Activated T-helper 1 cell treated with anti-CD3 and anti-CD28 coated beads, Interleukin-12 subunit alpha, Interleukin-12 subunit beta, Interleukin-2, Interleukin-4 antibody, amounts not matched to agents 30 ng/mL and 10 ng/mL and 1 ng/mL, durations not matched to agents 14 hours and 24 hours and 36 hours (primary cell): ENCODE measurements at places on chromosomes 3 and 15. TPM values are rescaled to one million over a fixed set of nuclear protein-coding genes. Genes with fewer than 3 reads are reported as not detected.

SNTN gene
- not detected in 2 replicates for total RNA-seq

IL5RA gene
- total RNA-seq = 0.12 TPM in 1 of 2 replicates, not detected in the other

CHSY1 gene
- total RNA-seq = 76.3 and 78.0 TPM in 2 replicates

COL6A6 gene
- not detected in 2 replicates for total RNA-seq

- H3K27me3 ChIP-seq = peaks cover 18% of the 10 kb centered on the region
- no peaks in the 10 kb centered on the region for H3K4me1 ChIP-seq
- no peak overlapping the region for H3K4me3 ChIP-seq
Observed at GRCh38 chr15:89822026-89822425, 7.4 kb upstream of the ANPEP start.

DNA sequence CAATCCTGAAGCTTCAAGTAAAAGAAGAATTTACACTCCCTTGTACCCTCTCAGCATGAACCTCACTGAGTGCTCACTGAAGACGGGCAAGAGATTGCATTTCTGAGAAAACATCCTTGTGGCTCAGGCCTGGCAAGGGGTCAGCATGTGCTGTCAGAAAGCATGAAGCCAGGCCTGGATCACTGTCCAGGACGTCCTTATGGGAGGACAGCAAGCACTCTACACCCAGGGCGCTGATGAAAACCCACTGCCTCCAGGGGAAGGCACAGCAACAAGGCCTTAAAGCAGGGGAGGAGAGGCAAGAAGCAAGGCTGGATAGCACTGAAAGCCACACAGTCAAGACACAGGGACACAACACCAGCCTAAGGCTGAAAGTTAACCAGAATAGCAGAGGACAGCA is 315.4 kb downstream of the OCA2 start:
- H3K27ac ChIP-seq = no peak overlapping the region
- H3K4me3 ChIP-seq = no peak overlapping the region
- H3K36me3 ChIP-seq = no peaks in the 10 kb centered on the region

GRCh38 chr3:13876451-13877100 is 3.3 kb downstream of the WNT7A start:
- no peaks in the 10 kb centered on the region for H3K36me3 ChIP-seq
- H3K4me1 ChIP-seq = no peaks in the 10 kb centered on the region
- H3K4me3 ChIP-seq = no peak overlapping the region
- DNase-seq = no peak

DNA sequence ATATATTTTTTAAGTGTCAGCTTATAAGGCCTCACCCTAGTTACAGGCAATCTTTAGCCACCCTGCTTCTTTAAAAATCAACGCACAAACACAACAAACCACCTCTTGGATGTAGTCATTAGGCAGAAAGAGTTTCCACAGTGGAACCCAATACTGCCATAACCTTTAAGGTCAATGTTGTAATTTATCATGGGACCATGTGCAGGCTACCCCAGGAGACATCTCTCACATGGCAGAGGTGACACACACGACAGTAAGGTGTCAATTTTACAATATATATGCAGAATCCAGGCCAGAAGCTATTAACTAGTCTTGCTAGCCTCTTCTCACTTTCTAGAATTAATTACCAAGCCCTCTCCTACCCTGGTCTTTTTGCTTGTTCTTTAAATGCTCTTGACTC is 336.5 kb downstream of the MAGI1 start:
- no peak overlapping the region for H3K27ac ChIP-seq
- no peaks in the 10 kb centered on the region for H3K36me3 ChIP-seq
- no peak for DNase-seq
- no peak overlapping the region for H3K4me3 ChIP-seq
- no peaks in the 10 kb centered on the region for H3K4me1 ChIP-seq

DNA sequence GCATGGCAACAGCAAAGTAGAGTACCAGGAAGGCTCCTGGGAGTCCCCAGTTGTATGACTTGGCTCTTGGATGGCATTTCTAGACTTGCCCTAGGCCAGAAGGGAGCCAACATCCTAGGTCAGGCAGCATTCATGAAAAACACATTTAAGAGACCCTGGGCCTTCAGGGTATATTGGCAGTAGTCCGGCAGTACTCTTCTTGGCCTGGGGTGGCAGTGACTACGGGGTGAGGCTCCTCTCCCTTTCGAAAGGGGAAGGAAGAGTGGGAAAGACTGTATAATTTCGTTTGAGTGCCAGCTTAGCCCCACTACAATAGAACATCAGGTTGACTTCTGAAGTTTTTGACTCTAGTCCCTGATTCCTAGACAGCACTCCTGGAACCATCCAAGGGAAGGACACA is 136.4 kb downstream of the ZIC4 start:
- H3K36me3 ChIP-seq = no peaks in the 10 kb centered on the region
- DNase-seq = no peak
- H3K4me1 ChIP-seq = no peaks in the 10 kb centered on the region
- no peak overlapping the region for H3K27ac ChIP-seq

DNA sequence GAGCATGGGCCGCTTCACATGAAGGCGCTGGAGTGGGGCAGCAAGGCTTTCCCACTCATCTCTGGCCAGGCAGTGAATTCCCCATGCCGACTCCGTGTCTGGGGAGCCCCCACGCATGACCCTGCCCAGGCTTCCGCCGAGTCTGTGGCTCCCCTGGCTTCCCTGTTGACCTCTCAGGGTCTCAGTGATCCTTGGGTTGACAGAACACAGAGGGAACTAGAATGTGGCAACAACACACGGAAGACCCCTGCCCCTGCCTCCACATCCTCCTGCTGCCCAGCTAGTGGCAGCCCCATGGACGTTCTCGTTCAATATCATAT is 61.3 kb downstream of the ATP2B2 start:
- H3K27ac ChIP-seq = no peak overlapping the region
- no peaks in the 10 kb centered on the region for H3K36me3 ChIP-seq
- H3K4me3 ChIP-seq = no peak overlapping the region
- peaks cover 4% of the 10 kb centered on the region for H3K27me3 ChIP-seq
- DNase-seq = no peak
- H3K4me1 ChIP-seq = peaks cover 6% of the 10 kb centered on the region

GRCh38 chr15:88658972-88659931 is 20.4 kb downstream of the ISG20 start:
- no peak overlapping the region for H3K27ac ChIP-seq
- no peaks in the 10 kb centered on the region for H3K27me3 ChIP-seq
- no peak for DNase-seq
- no peak overlapping the region for H3K4me3 ChIP-seq
- H3K4me1 ChIP-seq = peaks cover 3% of the 10 kb centered on the region
- peaks cover 3% of the 10 kb centered on the region for H3K36me3 ChIP-seq

- no peak for DNase-seq
- H3K4me3 ChIP-seq = peak overlapping the region; percentile 43
- H3K27ac ChIP-seq = peak overlapping the region; percentile 59
- H3K36me3 ChIP-seq = peaks cover 22% of the 10 kb centered on the region
- peaks cover 70% of the 10 kb centered on the region for H3K4me1 ChIP-seq
- no peaks in the 10 kb centered on the region for H3K27me3 ChIP-seq
Observed at GRCh38 chr15:56208185-56208584, 35.5 kb downstream of the RFX7 start.

- DNase-seq = no peak
- H3K27me3 ChIP-seq = peaks cover 2% of the 10 kb centered on the region
- no peak overlapping the region for H3K27ac ChIP-seq
- no peaks in the 10 kb centered on the region for H3K36me3 ChIP-seq
Observed at GRCh38 chr3:152069871-152070270, 196.4 kb downstream of the SUCNR1 start.

- no peak overlapping the region for H3K4me3 ChIP-seq
- DNase-seq = no peak
- peak overlapping the region; percentile 79 for H3K27ac ChIP-seq
- peaks cover 7% of the 10 kb centered on the region for H3K36me3 ChIP-seq
- H3K27me3 ChIP-seq = peaks cover 75% of the 10 kb centered on the region
Observed at GRCh38 chr15:67821784-67822440, 3.4 kb upstream of the SKOR1 start.

DNA sequence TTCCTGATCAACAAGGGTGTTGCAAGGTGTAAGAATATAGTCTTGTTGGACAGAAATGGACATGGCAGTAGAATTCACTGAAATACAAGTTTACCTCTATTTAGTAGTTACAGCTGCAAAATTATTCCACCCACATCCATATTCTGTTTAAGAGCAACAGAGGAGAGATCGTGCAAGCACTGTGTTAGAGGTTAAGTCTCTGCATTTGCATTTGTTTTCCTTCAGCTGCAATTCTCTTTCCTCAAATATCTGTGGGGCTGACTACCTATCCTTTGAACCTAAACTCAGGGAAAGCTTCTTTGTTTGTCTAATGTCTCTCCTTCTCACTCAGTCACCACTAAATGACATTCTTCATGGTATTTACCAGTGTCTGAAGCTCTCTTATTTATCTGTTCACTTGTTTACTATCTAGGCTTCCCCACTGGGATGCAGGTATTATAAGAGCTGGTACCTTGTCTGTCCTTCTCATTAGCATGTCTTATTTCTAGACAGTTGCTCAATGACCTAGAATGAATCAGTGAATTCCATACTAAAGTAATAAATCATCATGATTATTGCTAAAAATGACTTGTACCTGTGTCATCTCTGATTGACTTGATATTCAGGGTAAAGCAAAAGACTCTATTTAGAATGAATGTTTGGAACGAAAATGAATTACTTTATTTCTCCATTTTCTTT is 175.3 kb upstream of the FEZF2 start:
- DNase-seq = no peak
- no peak overlapping the region for H3K27ac ChIP-seq
- no peak overlapping the region for H3K4me3 ChIP-seq
- H3K27me3 ChIP-seq = peaks cover 3% of the 10 kb centered on the region
- no peaks in the 10 kb centered on the region for H3K36me3 ChIP-seq

GRCh38 chr3:169759256-169759655 is 5.6 kb downstream of the TERC start:
- H3K36me3 ChIP-seq = no peaks in the 10 kb centered on the region
- no peak for DNase-seq
- peaks cover 11% of the 10 kb centered on the region for H3K27me3 ChIP-seq
- peak overlapping the region; percentile 2 for H3K4me3 ChIP-seq
- peak overlapping the region; percentile 38 for H3K27ac ChIP-seq
- peaks cover 23% of the 10 kb centered on the region for H3K4me1 ChIP-seq

DNA sequence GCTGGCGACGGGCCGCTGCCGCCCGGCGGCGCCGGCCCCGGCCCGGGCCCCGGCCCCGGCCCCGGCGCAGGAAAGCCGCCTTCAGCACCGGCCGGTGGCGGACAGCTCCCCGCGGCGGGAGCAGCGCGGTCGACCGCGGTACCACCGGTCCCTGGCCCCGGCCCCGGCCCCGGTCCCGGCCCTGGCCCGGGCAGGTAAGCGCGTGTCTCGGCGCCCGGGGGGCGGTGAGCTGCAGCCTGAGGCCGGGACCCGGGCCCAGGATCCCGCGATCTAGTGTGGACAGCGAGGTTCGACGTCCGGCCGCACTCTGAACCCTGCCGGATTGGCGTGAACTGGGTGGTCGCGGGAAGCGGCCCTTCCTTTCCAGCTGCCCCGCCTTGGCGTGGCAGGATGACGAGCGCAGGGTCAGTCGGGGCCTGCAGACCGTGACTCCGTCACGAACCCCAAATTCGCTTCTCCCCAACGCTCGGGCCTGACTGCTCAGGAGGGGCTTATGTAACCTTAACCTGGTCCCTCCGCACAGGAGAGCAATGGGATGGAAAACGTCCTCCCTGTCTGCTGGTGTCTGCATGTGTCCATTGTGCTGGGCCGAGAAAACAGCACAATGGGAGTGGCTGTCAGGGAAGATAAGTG is 472 bp downstream of the BSN start:
- peaks cover 2% of the 10 kb centered on the region for H3K36me3 ChIP-seq
- no peak overlapping the region for H3K27ac ChIP-seq
- peak overlapping the region; percentile 68 for H3K4me3 ChIP-seq
- H3K4me1 ChIP-seq = peaks cover 20% of the 10 kb centered on the region
- DNase-seq = peak; percentile 59

DNA sequence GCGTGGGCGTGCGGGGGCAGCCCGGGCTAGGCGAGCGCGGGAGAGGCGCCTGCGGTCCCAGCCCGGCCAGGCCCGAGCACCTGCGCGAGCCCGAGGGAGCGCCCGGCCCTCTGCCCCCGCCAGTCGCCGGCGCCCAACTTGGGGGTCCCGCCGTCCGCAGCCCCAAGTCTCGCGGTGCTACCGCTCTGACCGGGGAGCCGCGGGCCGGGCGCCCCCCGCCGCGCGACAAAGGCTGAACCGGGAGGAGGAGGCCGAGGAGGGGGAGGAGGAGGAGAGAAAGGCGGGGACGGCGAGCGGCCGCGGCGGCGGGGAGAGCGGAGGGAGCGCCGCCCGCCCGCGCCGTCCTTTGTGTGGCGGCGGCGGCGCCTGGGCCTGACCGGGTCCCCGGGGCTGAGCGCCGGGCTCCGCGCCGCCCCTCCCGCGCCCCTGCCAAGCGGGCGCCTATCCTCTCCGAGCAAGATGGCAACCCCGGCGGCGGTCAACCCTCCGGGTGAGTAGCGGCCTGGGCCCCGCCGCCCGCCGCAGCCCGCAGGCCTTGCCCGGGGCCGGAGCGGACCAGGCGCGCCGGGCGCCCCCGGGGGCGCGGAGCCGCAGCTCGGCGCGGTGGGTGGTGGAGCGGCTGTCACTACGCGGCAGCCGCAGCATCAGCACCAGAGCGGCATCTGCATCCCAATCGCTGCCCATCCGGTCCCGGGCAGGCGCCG is at the start of gene ARNT2:
ARNT2 (plus strand) TSS at position 326 of the 704 bp plus-strand sequence; CDS start at position 460, 134 bp downstream.
- DNase-seq = no peak
- H3K4me1 ChIP-seq = no peaks in the 10 kb centered on the region
- peaks cover 70% of the 10 kb centered on the region for H3K27me3 ChIP-seq
- H3K36me3 ChIP-seq = peaks cover 1% of the 10 kb centered on the region

DNA sequence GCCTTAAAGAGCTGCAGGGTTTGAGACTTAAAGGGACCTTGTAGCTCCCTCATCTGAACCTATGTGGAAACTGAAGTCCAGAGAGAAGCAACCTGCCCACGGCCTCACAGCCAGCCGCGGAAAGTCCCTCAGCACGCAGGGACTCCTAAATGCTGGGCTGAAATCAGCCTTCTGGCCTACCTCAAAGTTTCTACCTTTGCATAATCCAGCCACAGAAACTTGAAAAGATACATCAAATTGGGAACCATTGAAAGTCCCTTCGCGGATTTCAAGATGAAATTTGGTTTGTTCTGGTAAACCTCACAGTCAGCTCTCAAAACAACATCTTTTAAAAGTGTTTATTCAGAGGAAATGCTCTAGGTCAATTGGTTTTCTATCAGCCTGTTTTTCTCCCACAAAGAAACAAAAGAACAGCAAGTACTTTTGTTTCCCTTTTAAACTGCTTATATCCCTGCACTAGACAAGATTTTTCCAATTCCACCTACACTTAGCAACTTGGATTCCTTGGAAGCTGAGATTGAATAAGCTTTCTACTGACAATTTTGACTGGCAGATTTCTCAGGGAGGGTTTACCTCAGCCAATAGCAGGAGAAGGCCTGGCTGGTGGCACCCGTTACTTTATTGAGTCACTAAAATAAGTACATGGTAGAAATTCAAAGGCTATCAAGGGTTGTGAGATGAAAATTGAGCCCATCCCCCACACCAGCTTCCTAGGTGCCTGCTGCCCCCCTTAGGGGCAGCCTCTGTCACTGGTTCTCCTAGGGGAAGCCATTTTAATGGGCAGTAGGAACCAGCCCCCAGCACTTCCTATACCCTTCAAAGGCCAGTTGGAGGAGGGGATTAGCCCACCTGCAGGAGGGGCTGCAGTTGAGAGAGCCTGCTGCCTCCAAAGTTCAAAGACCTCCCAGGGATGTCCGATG is 171.2 kb downstream of the ADAMTS17 start:
- H3K27me3 ChIP-seq = peaks cover 1% of the 10 kb centered on the region
- H3K36me3 ChIP-seq = peaks cover 4% of the 10 kb centered on the region
